Vagina (tissue), 2 donors: ENCODE measurements at places on chromosomes 6 and 20. TPM values are rescaled to one million over a fixed set of nuclear protein-coding genes. Genes with fewer than 3 reads are reported as not detected.

DNA sequence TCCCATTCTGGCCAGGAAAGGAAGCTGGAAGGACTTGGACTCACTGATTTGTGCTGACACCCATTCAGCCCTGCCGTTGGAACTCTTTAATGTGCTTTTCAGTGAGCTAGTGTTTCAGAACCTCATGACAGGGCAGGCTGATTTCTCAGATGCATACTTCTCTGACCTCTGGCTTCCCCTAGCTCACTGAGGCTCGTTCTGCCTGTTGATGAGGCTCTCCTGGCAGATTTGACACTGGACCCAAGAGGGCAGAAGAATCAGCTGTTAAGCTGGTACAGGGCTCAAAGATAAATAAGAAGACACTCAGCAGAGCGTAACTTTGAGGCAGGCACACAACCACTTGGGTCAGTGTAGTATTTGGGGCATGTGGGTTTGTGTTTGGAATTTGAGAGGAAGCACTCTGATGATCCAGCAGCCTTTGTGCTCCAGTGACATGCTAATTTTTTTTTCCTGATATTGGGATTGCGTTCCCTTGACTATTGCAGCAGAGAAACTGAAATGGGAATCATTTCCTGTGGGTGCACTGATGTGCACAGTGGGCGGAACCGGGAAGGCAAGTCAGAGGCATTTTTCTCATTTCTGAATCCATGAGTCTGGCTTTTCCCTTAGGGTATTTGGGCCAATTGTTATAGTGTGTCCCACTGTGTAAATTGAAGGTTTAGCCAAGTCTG is 80.2 kb downstream of the CARMIL1 start:
- H3K4me3 ChIP-seq = no peak overlapping the region
- peak overlapping the region; percentile 64 for H3K27ac ChIP-seq
- no peaks in the 10 kb centered on the region for H3K27me3 ChIP-seq
- DNase-seq = no peak

The ZKSCAN3 gene
- 2.9 TPM for total RNA-seq

The DZANK1 gene
- total RNA-seq = 2.9 TPM

GRCh38 chr20:33284284-33284683 is 1.3 kb downstream of the BPIFB1 start:
- no peaks in the 10 kb centered on the region for H3K4me1 ChIP-seq
- H3K27ac ChIP-seq = no peak overlapping the region
- no peaks in the 10 kb centered on the region for H3K27me3 ChIP-seq
- no peaks in the 10 kb centered on the region for H3K36me3 ChIP-seq
- no peak overlapping the region for H3K4me3 ChIP-seq
- DNase-seq = no peak

The CD109 gene
- 29.0 TPM for total RNA-seq

The PHF1 gene
- total RNA-seq = 73.2 TPM

- no peak overlapping the region for H3K4me3 ChIP-seq
- no peaks in the 10 kb centered on the region for H3K36me3 ChIP-seq
- DNase-seq = no peak
Measured at GRCh38 chr20:2137552-2138201, 36.0 kb downstream of the STK35 start.

GRCh38 chr6:28764014-28764723 is 159.6 kb downstream of the TRIM27 start:
- no peaks in the 10 kb centered on the region for H3K4me1 ChIP-seq
- H3K27me3 ChIP-seq = peaks cover 3% of the 10 kb centered on the region
- no peak overlapping the region for H3K27ac ChIP-seq
- H3K4me3 ChIP-seq = no peak overlapping the region

DNA sequence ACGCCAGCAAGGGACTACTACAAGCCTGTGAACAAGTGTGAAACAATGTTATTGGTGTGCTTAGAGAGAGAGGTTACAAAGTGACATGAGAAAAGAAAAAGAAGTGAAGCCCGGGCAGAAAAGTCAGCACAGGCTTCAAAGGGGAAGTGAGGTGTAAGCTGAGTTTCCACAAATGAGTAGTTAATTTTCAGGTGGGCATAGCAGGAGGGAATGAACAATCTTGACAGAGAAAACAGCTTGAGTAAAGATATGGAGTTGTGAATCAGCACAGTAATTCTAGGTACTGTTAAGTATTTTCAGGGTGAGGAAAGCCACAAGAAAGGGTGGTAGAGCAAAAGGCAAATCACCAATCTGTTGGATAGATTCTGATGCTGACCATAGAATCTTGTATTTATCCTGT is 4.3 kb downstream of the KCNQ5 start:
- no peak overlapping the region for H3K27ac ChIP-seq
- no peak overlapping the region for H3K4me3 ChIP-seq
- no peaks in the 10 kb centered on the region for H3K27me3 ChIP-seq
- H3K4me1 ChIP-seq = peaks cover 20% of the 10 kb centered on the region

DNA sequence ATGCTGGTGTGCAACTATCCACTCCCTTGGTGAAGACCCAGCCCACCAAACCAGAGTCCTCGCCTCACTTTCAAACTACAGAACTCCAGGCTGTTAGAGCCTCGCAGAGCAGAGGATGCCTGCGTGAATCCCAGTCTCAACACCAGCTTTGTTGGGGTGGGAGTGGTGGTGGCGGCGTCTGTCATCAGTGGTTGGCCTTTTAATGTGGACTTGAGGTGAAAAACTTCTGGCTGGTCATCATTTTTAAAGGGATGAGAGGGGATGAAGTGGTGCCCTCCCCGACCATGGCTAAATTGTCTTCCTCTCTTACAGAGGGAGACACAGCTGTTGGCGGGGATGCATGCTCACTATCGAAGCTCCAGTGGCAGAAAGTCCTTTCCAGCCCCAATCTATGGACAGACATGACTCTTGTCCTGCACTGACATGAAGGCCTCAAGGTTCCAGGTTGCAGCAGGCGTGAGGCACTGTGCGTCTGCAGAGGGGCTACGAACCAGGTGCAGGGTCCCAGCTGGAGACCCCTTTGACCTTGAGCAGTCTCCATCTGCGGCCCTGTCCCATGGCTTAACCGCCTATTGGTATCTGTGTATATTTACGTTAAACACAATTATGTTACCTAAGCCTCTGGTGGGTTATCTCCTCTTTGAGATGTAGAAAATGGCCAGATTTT is 54.9 kb downstream of the EZR start:
- no peaks in the 10 kb centered on the region for H3K27me3 ChIP-seq
- no peaks in the 10 kb centered on the region for H3K36me3 ChIP-seq
- H3K4me1 ChIP-seq = no peaks in the 10 kb centered on the region
- DNase-seq = no peak

The FAM83B gene
- total RNA-seq = 35.8 TPM

DNA sequence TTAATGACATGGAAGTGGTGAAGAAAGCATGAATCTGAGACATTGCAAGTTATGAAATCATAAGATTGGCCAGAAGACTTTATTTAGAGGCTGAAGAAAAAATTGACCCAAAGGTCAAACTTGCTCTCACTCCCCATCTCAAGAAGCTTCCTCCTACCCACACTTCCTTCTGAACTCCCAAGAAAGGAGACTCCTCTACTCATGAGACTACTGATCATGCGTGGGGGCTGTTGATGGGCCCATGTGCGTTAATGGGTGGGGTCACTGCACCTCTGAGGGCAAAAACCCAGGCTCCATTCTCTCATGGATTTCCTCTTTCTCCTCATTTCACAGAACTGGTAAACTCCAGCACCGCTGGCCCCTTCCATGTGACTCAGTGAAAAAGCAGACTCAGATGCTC is 470.6 kb upstream of the ARID1B start:
- no peaks in the 10 kb centered on the region for H3K4me1 ChIP-seq
- DNase-seq = no peak
- H3K27ac ChIP-seq = no peak overlapping the region
- H3K36me3 ChIP-seq = no peaks in the 10 kb centered on the region

GRCh38 chr20:16926626-16927430 is 178.7 kb downstream of the OTOR start:
- DNase-seq = no peak
- H3K27ac ChIP-seq = no peak overlapping the region
- H3K27me3 ChIP-seq = no peaks in the 10 kb centered on the region
- no peaks in the 10 kb centered on the region for H3K36me3 ChIP-seq
- peaks cover 7% of the 10 kb centered on the region for H3K4me1 ChIP-seq

The FOXS1 gene
- total RNA-seq = not detected

The BACH2 gene
- 6.4 TPM for total RNA-seq

DNA sequence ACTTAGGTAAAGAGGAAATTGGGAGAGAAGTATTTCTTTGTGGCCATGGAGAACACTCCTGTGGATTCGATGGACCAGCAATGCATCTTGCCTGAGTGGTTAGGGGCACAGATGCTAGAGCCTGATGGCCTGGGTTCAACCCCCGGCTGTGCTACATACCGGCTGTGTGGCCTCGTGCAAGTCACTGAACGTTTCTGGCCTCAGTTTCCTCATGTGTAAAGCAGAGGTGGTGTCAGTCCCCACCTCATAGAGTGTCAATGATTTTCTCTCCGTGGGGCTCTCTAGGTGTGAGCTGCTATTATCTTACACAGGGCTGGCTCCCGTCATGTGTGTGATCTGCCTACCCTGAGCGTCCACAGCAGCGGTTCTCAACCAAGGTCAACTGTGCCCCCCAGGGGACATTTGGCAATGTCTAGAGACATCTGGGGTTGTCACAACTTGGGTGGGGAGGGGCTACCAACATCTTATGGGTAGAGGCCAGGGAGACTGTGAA is 50.0 kb upstream of the PTPN1 start:
- H3K4me3 ChIP-seq = no peak overlapping the region
- no peak for DNase-seq
- H3K27me3 ChIP-seq = no peaks in the 10 kb centered on the region
- H3K27ac ChIP-seq = peak overlapping the region; percentile 64
- no peaks in the 10 kb centered on the region for H3K36me3 ChIP-seq

DNA sequence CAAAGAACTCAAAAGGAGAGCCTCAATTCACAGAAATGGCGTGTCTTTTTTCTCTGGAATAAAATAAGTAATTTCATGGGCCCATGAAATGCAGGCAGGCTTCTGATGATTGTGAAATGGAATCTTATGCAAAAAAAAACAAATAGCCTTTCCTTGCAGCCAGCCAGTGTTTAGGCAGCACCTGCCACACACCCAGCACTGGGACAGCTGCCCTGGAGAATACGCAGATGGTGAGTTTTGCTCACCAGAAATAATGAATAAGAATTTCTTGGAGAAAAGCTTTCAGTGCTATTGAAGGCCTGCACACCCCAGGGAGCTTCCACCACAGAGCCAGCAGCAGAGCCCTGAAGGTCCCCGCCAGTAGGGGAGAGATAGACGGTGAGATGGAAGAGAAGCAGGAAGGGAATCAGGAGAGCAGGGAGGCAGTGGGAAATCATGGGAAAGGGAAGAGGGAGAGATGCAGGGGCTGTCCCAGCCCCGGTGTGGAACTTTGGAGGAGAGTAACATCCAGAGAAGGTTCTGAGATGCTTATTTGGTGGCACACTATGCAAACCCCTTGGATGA is 54.9 kb downstream of the PXDC1 start:
- no peak for DNase-seq
- no peaks in the 10 kb centered on the region for H3K36me3 ChIP-seq
- H3K27me3 ChIP-seq = no peaks in the 10 kb centered on the region
- H3K27ac ChIP-seq = no peak overlapping the region
- H3K4me3 ChIP-seq = no peak overlapping the region

GRCh38 chr20:63009045-63009961 is 2.5 kb upstream of the BHLHE23 start:
- peaks cover 27% of the 10 kb centered on the region for H3K27me3 ChIP-seq
- no peaks in the 10 kb centered on the region for H3K36me3 ChIP-seq
- no peak for DNase-seq
- H3K27ac ChIP-seq = no peak overlapping the region
- H3K4me1 ChIP-seq = peaks cover 35% of the 10 kb centered on the region
- H3K4me3 ChIP-seq = no peak overlapping the region

GRCh38 chr6:5208057-5208456 is 52.7 kb downstream of the LYRM4 start:
- H3K36me3 ChIP-seq = no peaks in the 10 kb centered on the region
- DNase-seq = no peak
- H3K27ac ChIP-seq = peak overlapping the region; percentile 40
- no peaks in the 10 kb centered on the region for H3K27me3 ChIP-seq

DNA sequence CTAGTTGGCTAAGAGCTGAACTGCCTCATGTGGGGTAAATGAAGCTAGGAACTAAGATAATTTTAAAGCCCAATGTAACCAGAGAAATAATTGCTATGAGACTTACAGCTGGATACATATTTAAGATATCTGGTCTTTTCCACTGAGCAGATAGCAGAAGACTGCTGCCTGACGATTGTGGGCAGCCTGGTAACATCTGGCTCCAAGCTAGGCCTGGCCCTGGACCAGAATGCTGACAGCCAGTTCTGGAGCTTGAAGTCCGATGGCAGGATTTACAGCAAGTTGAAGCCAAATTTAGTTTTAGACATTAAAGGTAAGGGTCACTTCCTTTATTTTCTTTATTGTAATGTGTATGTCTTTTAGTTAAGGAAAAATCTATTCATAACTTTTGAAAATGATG is 65.7 kb downstream of the RTN4IP1 start:
- no peak overlapping the region for H3K4me3 ChIP-seq
- DNase-seq = no peak
- no peaks in the 10 kb centered on the region for H3K27me3 ChIP-seq
- peaks cover 27% of the 10 kb centered on the region for H3K4me1 ChIP-seq
- no peaks in the 10 kb centered on the region for H3K36me3 ChIP-seq
- H3K27ac ChIP-seq = no peak overlapping the region

DNA sequence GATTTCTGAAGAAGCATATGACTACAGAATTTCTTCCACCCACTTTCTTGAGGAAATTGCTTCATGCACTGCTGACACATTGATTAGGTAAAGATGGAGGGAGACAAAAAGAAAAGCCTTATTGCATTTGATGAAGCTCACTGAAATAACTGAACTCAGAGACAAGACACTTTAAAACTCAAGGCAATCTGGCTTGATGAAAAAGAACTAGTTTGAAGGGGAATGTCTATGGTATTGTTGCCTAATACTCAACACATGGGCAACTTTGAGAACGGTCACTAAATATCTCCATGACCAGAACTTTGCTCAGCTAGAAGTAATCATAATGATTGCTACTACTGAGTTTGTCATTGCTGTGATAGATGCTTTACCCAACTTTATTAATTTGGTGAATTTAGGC is 38.1 kb downstream of the HTR1B start:
- no peaks in the 10 kb centered on the region for H3K4me1 ChIP-seq
- no peak for DNase-seq
- H3K27me3 ChIP-seq = no peaks in the 10 kb centered on the region
- H3K4me3 ChIP-seq = no peak overlapping the region
- H3K36me3 ChIP-seq = no peaks in the 10 kb centered on the region

The RNF182 gene
- 2.2 TPM for total RNA-seq

GRCh38 chr6:127635091-127635490 is 58.1 kb downstream of the C6orf58 start:
- no peak overlapping the region for H3K27ac ChIP-seq
- no peaks in the 10 kb centered on the region for H3K4me1 ChIP-seq

GRCh38 chr6:148212366-148212765 is 130.3 kb upstream of the SASH1 start:
- H3K27me3 ChIP-seq = no peaks in the 10 kb centered on the region
- no peak for DNase-seq
- H3K27ac ChIP-seq = no peak overlapping the region

The SLC22A16 gene
- not detected for total RNA-seq

DNA sequence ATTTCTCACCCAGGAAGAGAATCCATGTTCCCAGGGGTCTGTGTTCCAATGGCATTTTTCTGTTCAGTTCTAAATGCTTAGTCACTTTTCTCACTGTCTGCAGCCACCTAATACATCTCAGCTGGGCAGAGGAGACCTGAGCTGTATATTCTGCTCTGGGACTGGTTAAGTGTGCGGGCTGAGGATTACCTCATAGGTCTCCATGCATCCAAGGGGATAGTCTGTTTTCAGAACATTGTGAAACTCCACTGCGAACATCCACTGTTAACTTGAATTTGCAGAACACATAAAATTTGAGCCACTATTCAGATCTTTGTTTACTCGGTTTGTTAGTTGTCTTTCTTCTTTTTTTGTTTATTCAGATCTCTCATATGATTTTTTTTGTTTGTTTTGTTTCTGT is 947.1 kb downstream of the TFAP2A start:
- H3K27me3 ChIP-seq = no peaks in the 10 kb centered on the region
- H3K27ac ChIP-seq = no peak overlapping the region
- DNase-seq = no peak
- no peaks in the 10 kb centered on the region for H3K4me1 ChIP-seq
